GM12892 (cell line): ENCODE measurements at places on chromosomes 16 and 17.

GRCh38 chr17:64001091-64001579 is 3.0 kb downstream of the PRR29 start:
- DNase-seq = no peak

DNA sequence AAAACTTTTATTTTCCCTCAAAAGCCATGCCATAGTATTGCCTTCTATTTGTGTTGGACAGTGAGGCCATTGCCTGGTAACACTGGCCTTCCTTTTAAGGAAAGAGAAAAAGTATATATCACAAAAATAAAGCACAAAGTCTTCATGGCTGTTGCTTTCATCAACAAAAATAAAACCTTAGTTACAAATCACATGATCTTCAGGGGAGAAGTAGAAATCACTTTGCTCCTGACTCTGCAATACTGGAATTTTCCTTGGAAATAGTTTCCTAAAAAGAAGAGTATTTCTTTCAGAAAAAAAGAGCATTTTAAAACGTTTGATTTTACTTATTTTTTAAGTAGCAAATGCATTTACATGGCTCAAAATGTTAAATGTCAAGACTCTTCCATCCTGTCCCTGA is 41.9 kb downstream of the FAM20A start:
- DNase-seq = no peak

DNA sequence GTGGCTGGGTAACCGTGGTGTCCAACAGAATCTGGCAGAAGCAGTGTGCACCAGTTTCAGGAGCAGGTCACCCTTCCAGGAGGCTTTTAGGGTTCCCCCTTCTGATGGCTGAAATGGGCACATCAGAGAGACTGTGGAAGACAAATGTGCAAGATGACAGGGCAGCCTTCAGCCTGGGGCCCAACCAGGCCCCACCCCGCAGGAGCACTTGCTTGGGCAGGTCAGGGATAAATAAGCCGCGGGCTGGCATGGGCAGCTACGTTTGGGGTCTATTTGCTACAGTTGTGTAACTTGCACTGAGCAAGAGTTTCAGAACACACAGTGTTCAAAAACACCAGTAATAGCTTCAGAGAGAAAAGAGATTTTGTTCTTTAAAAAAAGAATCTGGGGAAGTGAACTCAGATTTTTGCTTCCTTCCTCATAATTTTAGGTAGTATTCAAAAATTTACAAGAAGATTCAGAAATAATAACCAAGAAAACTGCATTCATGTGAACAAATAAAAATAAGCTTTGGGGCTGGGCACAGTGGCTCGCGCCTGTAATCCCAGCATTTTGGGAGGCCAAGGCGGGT is 44.9 kb upstream of the BAHCC1 start:
- DNase-seq = no peak

GRCh38 chr16:11016993-11017392 is 72.6 kb downstream of the CLEC16A start:
- DNase-seq = no peak

DNA sequence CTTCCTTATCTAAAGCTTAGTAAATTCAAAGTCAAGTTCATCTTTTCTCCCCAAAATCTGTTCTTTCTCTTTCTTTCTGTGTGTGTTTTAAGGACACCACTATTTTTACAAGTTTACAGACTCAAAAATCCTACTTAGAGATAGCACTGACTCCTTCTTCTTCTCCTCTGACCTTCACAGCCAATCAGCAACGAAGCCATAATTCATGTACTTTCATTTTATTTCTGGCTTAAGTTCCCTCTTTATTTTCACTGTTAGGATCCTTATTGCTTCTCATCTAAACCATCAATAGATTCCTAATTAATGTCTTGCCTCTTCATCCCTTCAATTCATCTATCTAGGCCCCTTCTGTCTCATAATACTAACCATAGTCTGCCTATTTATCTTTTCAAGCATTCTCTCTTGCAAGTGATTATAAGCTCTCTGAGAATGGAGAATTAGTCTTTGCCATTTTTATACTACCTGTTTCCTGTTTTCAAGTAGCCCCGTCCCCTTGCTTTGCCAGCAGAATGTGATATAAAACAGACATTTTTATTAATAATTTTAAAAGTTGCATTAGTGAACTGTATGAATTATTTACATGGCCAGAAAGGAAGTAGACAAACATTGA is 27.0 kb downstream of the CDC27 start:
- DNase-seq = no peak

GRCh38 chr16:21100447-21100846 is 50.2 kb downstream of the DNAH3 start:
- no peak for DNase-seq

- no peak for DNase-seq
Measured at GRCh38 chr16:48481772-48482171, 96.6 kb upstream of the SIAH1 start.

DNA sequence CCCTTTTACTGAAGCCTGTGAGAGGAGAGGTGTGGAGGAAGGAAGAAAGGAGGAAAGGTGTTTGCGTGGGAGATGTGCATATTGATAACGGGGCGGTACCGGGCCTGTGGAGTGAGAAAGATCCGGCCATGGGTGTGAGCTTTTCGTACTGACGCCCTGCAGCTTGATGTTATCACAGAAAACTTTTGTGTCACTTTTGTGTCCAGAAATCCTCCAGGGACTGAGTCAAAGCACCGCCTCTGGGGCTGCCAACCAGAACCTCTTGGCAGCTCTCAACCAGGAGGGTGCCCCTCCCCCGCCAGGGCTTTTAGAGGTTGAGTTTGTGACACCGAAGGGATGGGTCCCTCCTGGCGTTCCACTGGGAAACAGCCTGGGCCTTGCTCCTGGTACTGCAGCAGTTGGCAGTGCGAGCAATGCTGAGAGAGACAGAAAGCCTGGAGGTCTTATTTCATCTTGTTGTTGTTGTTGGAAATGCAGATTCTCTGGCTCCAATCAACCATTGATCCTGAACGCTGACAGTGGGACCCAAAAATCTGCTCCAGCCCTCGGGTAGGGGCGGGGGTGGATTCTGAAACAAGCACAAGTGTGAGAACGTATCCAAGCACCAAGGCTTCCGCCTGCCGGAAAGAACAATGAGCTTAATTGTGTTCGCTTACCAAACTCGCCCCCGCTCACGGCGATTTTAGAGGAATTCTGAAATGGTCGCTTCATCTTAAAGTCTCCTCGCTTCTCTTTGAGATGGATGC is 65.0 kb downstream of the CRISPLD2 start:
- DNase-seq = no peak

- DNase-seq = no peak
Measured at GRCh38 chr17:48494335-48494734, 36.5 kb downstream of the HOXB1 start.

- DNase-seq = no peak
Measured at GRCh38 chr16:14007450-14007849, 63.7 kb upstream of the MRTFB start.

GRCh38 chr16:71542377-71542776 is 16.2 kb downstream of the CHST4 start:
- DNase-seq = no peak

DNA sequence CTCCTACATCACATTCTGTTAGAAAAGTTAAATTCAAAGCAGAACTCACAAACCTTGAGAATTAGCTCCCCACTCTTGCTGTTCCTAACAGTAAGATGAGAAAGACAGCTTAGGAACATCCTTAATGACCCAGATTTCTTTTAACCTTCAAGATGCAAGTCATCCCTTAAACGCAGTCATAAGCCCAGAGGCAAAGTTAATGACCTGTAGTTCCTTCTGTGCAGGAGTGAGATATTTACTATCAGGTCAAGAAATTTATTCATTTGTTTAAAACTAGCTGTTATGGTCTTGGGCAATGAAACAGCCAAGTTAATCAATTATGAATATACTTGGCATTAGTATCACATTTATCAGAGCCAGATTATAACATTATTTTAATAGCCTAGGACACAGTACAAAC is 37.1 kb downstream of the NXPH3 start:
- no peak for DNase-seq

DNA sequence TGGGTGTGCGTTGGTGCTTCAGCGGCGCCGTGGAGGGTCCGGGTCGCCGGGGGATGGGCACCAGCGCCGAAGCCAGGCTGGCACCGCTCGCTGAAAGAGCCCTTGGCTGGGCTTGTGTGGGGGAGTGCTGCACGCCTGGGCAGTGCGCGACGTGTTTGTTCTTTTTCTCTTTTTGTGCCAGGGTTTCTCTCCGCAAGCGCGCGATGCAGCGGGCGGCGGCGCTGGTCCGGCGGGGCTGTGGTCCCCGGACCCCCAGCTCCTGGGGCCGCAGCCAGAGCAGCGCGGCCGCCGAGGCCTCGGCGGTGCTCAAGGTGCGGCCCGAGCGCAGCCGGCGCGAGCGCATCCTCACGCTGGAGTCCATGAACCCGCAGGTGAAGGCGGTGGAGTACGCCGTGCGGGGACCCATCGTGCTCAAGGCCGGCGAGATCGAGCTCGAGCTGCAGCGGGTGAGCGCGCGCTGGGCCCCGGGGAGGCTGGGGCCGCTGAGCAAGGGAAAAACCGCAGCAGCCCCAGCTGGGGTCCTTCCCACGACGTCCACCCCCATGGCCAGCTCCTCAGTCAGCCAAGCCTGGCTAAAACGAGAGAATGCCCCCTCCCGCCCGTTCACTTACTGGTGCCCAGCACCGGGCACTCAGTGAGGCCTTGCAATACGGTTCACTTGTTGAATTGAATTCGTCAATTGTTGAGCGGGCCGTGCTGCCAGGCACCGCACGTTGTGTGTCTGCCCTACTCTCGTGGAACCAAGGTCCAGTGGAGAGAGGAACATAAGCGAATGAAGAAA is 541 bp downstream of the GPT2 start:
- no peak for DNase-seq
